Transverse colon (tissue), 4 donors: ENCODE measurements at places on chromosomes 13 and 19. TPM values are rescaled to one million over a fixed set of nuclear protein-coding genes. Genes with fewer than 3 reads are reported as not detected.

The CD79A gene
- 2.3 TPM for total RNA-seq

The ZNF580 gene
- total RNA-seq = 154 TPM

The PGLYRP2 gene
- not detected for total RNA-seq

The SMIM24 gene
- 99.9 TPM for total RNA-seq

The FRY gene
- total RNA-seq = 7.9 TPM

The ZNF506 gene
- 24.5 TPM for total RNA-seq

The TEX26 gene
- not detected for total RNA-seq
